GM06990 (cell line): ENCODE measurements at places on chromosomes 2 and 18.

- DNase-seq: no peak
Observed at GRCh38 chr2:140808820-140809219, 1322.0 kb downstream of the LRP1B start.

- no peak for DNase-seq
Observed at GRCh38 chr18:3223356-3223755, 3.6 kb upstream of the MYOM1 start.

DNA sequence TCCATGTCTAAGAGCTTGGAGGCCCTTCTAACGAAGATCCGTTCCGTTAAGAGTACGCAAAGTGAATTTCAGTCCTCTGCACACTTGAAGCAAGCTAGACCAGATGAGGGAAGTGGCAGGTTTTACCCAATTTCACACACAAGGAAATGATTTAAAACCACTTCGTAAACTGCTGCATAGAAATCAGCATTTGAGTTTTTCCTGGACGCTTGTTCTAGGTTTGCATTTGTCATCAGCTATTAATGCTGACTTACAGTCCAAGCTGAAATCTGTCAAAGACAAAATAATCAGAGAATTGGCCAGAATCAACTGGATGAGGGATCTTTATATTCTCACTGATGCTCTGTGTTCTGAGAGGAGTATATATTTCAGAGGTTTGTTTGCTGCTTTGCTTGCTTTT, 117.6 kb upstream of the RASGRP3 start:
- DNase-seq: no peak

DNA sequence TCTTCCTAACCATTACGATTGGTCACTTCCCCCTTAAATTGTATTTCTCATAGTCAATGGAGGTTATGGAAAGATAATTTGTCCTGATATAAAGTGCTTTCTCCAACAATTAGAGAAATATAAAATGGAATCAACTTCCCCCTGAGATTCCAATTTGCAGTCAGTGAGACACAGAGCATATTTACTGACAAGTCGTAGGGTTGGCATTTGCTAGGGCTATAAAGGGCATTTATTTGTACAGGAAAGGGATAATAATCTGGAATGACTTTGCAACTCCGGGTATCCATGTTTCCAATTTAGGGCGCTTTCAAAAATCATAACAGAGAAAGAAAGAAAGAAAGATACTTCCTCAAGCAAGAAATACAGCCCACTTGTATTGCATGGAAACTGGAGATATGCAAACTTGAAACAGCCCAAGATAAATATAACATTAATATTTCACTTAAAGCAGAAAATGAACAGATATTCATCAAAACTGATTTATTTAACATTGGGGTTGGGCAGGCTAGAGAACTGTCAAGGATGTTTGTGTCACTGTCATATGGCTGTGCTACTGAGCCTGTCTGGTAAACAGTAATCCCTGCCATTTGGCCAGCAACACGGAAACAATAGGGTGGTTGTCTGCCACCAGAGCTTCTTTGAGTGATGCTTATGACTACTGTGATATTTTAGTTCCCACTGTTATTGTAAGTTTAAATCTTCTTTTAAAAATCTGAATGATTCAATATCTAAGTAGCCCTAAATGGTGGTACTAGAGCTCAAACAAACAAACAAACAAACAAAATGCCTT, 621.8 kb downstream of the LRP1B start:
- DNase-seq: no peak

DNA sequence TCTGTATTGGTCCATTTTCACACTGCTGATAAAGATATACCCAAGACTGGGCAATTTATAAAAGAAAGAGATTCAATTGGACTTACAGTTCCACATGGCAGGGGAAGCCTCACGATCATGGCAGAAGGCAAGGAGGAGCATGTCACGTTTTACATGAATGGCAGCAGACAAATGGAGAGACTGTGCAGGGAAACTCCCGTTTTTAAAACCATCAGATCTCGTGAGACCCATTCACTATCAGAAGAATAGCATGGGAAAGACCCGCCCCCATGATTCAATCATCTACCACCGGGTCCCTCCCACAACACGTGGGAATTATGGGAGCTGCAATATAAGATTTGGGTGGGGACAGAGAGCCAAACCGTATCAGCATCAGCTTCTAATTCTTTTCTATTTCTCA, 217.0 kb downstream of the ANAPC1 start:
- DNase-seq: no peak

DNA sequence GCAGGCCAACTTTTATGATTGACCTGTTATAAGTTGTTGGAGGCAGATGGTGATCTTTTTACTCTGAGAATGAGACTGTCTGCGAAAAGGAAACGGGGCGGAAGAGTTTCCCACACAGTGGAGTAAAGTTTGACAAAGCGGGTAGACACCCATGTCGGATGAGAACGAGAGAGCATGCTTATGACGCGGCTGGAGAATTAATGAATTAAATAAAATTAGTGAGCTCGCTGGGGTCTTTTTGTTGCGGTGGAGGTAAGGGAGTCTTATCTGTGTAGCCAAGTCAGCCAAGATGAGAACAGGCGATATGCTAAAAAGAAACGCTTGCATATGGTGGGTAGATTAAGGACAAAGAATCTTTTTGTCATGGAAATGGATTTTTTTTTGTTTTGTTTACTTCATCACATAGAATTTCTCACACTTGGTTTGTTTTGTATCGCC, 1.8 kb downstream of the SALL3 start:
- no peak for DNase-seq

- DNase-seq: no peak
Observed at GRCh38 chr18:44502790-44503189, 177.9 kb upstream of the SETBP1 start.

DNA sequence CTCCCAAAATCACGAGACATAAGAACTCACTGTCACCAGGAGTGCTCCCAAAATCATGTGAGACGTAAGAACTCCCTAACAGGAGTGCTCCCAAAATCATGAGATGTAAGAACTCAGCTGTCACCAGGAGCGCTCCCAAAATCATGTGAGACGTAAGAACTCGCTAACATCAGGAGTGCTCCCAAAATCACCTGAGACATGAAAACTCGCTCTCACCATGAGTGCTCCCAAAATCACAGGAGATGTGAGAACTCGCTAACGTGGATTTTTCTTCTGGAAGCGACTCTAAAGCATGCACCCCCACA, 53.1 kb downstream of the CTDP1 start:
- no peak for DNase-seq

GRCh38 chr2:214193943-214194342, 216.9 kb upstream of the VWC2L start:
- no peak for DNase-seq

DNA sequence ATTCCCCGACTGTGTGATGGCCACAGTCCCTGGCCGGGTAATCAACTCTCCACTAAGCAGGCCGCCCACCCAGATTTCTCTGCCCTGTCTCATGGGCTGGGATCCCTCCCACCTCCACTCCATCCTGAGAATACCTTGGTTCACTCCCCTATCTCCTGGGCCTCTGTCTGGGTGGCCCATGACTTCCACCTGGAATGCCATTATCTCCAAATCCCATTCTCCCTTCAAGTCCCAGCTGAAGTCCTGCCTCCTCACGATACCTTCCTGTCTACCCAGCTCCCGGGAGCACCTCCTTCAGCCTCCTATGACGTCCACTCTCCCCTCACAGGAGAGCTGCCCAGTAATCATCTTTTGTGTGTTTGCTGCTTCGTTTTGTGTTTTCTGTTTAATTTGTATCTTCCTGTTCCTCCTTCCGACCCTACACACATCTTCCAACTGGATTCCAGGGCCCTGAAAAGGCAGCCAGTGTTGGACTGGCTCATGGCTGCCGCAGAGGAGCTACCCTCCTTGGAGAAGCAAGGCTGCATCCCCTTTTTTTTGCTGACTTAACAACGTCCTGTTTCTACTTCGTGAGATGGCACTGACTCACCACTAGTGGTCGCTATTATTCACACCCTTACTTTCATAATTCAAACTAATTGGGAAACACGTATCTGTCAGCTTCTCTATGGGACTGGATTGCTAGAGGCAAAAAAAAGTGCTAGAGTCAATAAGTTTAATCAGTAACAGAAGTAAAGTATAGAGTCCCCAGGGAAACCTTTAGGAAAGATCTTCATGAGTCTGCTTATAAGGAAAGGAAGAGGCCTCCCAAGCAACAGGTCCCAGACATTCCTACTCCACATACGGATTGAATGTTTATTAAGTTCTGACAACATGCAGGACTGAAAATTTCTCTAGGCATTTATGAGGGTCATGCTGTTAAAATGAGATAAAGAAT, 171.9 kb upstream of the GATA6 start:
- peak; percentile 26 for DNase-seq

GRCh38 chr2:69315160-69315761, 71.8 kb downstream of the GFPT1 start:
- no peak for DNase-seq

DNA sequence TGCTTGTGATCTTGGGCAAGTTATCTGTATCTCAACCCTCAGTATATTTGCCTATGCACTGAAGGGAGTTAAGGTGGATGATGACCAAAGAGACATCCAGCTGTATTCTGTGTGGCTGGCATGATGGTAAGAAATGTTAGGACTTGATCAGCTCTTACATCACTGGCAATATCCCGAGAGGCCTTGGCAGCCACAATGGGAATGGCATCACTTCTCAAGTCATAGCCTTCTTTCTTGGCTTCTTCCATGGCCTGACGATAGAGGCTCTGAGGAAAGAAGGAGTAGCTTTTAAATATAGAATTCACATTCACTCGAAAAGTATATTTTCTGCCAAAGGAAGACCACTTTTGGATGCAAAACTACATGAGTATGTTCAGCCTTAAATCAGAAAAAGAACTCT, 113.5 kb downstream of the NEB start:
- DNase-seq: no peak

GRCh38 chr18:54679318-54680149, 88.5 kb downstream of the DYNAP start:
- peak; percentile 2 for DNase-seq

DNA sequence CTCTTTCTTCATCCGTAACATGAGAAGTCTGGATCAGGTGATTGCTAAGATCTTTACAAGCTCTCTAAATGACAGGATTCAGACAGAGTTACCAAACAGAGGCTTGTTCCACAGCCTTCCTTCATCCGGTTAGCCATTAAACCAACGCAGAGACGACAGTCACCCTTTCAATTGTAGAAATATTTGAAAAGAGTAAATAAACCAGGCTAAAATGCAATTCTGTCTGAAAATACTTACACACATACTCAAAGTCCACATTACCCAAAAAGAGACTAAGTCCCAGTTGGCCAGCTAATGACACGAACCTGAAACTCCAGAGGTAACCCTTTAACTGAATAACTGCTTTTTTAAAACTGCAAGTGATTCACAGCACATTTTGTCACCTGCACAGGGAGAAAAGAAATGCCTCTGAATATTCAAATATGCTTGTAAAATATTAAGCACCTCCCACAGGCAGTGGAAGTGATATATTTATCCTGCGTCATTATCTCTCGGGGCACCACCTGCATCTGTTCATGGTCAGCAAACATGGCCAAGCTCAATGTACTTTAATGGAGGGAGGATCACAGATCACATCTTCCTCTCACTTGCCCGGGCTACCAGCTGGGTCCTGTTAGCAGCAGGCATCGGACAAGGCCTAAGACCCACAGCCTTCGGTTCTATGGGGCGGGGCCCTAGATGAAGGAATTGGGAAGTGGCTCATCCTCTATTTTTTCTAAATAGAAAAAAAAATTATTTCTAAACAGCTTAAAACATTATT, 38.8 kb upstream of the DNER start:
- no peak for DNase-seq

GRCh38 chr18:10114717-10115463, 201.1 kb downstream of the VAPA start:
- no peak for DNase-seq

DNA sequence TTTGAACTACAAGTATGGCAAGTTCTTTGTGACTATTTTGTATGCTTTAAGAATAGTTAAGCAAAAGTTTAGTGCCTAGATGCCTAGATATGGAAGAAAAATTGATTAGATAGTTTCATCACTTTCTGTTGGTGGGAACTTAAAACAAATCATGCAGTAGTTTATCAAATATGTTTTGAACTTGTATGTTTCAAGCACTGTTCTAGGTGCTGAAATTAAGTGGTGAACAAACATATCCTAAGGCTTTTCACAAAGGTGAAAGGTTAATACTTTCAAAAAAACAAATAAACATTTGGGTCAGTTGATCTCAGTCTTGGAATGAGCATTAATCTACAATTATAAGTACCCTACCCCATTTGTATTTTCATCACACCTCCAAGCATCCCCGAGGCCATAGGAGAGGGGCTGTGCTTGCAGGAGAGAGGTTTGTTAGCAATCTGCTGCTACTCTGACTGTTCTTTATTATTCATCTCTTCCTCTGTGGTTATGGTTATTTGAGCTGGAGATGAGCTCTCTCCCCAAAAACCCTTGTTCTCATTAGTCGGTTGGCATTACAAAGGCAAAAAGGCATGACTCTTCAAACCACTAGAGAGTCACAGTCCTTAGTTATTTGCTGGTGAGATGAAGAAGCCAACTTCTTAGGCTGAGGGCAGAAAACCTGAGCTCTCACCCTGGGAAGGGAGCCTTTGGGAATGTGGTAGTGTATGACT, 103.9 kb upstream of the FHL2 start:
- no peak for DNase-seq

DNA sequence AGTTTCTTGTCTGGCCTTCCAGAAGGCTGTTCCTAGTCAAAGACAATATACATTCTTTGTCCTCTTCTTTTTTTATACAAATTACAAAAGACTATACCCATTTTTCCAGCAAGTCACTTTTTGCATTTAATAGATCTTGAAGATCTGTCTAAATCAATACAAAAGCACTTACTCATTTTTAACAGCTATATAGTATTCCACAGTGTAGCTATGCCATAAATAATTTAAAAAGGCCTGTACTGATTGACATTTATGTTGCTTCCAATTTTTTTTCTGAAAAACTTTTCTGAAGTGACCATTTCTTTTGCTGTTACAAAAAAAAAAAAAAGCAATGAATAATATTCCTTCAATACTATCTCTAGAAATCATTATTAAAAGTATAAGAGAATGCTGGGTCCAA, 30.3 kb upstream of the HNRNPLL start:
- no peak for DNase-seq

- no peak for DNase-seq
Observed at GRCh38 chr18:7221424-7222155, 9.3 kb upstream of the LRRC30 start.

GRCh38 chr2:28150236-28150915, 242.3 kb upstream of the FOSL2 start:
- DNase-seq: no peak

- no peak for DNase-seq
Observed at GRCh38 chr2:58435246-58435645, 194.1 kb upstream of the FANCL start.

DNA sequence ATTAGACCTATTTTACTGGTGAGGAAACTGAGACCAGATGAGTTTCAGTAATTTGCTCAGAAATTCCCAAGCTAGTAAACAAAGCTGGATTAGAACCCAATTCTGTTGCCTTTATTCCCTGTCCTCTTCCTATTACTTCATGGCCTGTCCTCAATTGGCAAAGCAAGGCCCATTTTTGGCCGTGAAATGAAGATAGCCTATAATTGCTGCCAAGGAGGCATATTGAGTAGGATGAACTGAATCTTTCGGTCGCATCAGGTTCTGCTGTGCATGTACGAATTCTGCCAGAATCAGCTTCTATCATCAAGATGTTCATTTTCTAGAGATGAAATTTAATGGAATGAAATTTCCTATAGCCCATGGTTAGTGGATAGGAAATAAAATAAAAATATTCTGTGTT, 1485.2 kb upstream of the PIK3C3 start:
- DNase-seq: no peak
